ENCODE measurements at places on chromosomes 16 and 17.

- DNase-seq, result no peak
These were observed 211.2 kb downstream of the LGALS9B start for GRCh38 chr17:20256144-20256543.

DNA sequence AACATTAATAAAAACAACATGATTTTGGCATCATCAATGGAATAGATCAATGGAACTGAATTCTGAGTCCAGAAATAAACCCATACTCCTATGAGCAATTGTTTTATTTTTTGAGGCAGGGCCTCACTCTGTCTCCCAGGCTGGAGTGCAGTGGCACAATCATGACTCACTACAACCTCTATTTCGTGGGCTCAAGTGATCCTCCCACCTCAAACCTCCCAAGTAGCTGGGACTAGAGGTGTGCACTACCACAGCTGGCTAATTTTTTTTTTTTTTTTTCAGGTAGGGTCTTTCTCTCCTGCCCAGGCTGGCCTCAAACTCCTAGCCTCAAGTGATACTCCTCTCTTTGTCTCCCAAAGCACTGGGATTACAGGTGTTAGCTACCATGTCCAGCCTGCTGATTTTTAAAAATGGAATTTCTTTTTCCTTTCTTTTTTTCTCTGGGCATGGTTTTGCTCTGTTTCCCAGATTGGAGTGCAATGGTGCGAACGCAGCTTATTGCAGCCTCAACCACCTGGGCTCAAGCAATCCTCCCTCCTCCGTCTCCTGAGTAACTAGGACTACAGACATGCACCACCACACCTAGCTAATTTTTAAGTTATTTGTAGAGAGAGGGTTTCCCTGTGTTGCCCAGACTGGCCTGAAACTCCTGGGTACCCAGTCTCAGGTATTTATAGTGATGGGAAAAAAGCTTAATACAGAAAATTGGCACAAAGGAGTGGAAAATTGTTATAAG, 7.3 kb upstream of the PRDM7 start:
- DNase-seq, result no peak

- DNase-seq, result no peak
These were observed 283.7 kb downstream of the GRIN2A start for GRCh38 chr16:9898555-9898954.

DNA sequence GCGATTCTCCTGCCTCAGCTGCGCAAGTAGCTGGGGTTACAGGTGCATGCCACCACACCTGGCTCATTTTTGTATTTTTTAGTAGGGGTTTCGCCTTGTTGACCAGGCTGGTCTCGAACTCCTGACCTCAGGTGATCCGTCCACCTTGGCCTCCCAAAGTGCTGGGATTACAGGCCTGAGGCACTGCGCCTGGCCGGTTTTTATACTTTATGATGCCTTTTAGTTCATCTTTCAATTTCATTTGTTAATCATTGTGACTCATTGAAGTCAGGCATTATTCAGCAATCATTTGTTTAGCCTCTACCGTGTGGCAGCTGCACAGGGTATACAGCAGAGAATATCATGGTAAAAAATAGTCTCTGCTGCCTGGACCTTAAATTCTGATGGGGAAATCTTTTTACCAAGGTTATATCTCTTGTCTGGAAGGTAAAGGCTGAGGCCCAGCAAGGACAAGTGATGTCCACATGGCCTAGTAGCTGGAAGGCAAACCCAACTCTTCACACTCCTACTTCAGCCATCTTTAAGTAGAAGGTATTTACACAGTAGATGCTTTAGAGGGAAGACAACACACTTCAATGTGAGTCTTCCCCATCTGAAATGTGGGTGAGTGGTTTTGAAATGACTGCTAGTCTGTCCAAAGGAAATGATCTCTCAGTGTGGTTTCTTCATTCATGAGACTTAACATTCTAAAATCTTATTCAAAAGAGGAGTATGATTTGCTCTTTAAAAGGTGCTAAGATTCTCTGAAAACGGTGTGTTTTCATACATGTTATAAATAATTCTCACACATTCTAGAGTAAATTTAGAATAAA, 2.4 kb downstream of the PRPSAP2 start:
- DNase-seq, result no peak

GRCh38 chr17:36069136-36069535, 5.1 kb downstream of the CCL18 start:
- DNase-seq, result no peak

DNA sequence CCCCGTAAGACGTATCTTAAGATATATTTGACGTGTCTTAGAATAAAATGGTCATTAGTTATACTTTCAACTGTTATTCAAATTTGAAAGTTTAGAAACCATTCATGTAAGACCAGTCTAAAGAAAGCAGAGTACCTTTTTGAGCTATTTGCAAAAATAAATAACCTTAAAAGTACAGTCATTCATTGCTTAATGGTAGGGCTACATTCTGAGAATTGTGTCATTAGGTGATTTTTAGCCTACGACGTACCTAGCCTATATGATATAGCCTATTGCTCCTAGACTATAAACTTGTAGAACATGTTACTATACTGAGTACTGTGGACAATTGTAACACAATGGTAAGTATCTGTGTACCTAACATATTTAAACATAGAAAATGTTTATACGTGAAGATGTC, 139.2 kb downstream of the PHKB start:
- DNase-seq, result no peak

- DNase-seq, result no peak
These were observed 4.7 kb downstream of the NUBP2 start for GRCh38 chr16:1787322-1788094.

DNA sequence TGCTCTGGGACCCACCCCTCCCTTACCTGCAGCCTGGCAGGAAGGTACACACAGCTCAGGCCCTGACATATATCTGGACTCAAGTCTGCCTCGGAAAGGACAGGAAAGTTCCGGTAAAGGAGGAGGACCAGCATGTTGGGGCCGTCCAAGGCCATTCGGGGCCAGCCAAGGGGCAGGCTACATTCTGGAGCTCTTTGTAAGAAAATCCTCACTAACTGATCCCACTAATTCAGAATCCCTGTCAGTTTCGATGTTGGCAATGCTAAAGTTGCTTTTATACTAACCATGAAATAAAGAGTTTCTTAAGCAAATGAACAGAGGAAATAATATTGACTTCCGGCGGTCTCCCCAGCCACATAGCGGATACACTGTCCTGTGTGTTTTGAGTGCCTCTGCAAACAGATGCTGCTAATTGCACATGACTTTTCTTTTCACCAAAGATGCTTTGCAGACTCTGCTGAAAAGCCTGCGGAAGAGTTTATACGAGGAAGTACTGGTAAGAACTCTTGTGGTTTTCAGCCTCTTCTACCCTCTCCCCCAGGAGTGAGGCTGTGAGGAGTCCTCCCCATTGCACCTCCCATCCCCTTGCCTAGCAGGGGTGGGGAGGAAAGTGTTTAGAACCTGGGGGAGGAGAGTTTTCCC, 54.8 kb downstream of the PLXDC1 start:
- peak; percentile 75 for DNase-seq

- no peak for DNase-seq
These were observed 23.6 kb downstream of the ABCA6 start for GRCh38 chr17:69117855-69118784.

DNA sequence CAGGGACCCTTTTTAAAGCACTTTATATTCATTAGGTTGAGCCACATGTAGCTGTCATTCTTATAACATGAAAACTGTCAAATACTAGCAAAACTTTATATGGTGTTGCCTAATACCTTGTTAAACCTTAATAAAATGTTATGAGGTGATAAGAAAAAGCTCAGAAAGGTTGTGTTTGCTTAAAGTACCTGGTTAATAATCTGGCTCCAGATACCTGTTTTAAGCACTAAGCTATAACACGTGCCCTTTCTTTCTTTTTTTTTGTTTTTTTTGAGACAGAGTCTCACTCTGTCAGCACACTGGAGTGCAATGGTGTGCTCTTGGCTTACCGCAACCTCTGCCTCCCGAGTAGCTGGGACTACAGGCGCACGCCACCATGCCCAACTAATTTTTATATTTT, 58.9 kb upstream of the STAC2 start:
- no peak for DNase-seq

DNA sequence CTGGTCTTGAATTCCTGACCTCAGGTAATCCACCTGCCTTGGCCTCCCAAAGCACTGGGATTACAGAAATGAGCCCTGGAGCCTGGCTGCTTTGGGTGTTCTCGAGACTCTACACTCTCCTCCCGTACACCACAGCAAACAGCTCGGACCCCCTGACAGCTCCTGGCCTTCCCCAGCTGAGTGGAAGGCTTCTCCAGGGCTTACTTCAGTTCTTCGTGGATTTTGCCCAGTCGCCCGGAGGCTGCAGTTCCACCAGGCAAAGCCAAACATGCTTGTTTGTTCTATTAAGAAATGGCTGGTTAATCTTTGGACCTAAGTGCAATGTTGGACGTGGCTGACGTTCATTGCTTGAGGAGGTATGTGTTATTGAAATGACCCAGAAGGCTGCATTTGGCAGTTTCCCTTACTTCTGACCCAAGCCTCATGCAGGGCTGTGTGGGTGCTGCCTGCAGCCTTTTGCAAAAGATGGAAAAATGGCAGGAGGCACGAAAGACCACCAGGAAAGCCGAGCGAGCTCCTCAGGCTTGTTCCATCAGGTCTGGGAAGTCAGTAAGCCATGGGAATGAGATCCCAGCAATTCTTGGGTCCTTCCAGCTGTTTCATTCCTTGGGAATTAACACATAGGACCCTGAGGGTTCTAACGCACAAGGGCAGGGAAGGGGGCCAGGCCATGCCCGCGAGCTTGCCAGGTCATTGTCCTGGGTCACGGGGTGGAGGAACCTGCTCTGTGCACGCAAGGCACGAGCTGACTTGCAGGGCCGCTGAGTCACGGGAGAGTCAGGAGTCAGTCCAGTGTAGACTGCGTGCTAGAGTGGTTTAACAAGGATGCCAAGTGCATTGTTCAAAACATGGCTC, 23.9 kb upstream of the KLHDC4 start:
- no peak for DNase-seq

GRCh38 chr16:3607634-3608033, 3.8 kb downstream of the SLX4 start:
- DNase-seq, result no peak

DNA sequence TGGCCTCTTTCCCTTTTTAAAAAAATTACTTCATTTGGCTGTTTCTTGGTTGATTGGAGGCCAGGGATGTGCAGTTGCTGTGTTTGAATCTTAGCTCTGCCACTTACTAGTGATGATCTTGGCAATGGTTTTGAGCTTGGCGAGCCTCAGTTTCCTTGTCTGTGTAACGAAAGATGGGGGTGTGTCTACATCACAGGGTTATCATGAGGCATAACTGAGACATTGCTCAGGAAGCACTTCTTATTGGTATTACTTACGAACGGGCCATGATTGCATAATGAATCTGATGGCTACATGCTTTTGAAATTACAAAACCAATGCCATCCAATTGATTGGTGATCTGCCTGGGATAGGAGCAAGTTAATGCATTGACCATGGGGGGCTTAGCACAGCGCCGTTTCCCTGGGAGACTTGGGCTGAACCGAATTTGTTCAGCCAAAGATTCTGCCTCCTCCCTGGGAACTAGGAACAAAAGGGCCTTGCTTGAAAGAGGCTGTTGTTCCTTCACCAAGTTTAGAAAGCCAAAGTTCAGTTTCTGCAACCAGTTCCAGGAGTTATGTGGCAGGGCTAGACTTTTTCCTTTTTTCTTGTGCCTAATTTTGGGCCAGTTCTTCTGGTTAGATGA, 21.9 kb downstream of the CMIP start:
- DNase-seq, result no peak

DNA sequence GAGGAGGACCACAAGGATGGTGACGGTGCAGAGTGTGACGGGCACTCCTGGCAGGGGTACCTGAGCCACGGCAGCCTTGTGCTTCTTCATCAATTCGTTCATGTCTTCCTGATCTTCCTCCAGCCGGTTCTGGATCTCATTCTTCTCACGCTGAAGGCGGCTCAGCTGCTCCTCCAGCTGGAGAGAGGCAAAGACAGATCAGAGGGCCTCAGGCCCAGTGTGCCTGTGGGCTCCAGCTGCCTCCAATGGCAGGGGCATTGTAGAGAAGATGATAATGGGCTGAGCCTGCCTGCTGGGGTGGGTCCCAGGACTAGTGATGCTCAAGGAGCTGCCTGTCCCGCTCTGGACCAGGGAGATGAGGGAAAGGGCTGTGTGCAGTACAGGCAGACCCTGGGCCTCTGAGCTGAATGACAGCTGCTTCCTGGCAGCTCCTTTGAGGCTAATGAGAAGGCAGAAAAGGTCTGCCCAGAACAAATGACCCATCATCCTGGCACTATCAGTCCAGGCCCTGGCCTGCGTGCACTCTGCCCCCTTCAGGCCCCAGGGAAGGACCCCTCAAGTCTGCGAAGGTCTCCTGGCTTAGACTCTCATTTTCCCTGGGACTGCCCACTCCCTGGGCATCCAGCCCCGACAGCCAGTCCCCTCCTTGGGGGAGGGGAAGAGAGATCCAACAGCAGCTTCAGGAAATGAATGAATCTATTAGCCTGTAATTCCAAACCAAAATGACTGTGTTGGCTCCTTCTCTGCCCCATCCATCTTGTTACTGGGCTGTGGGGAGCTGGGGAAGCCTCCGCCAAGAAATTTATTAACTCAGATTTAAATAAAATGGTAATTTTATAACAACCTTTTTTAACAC, 48.0 kb downstream of the PIPOX start:
- peak; percentile 62 for DNase-seq

GRCh38 chr16:81491541-81492188, 47.1 kb downstream of the CMIP start:
- DNase-seq, result peak; percentile 10

GRCh38 chr16:61780161-61780560, 256.1 kb downstream of the CDH8 start:
- no peak for DNase-seq

DNA sequence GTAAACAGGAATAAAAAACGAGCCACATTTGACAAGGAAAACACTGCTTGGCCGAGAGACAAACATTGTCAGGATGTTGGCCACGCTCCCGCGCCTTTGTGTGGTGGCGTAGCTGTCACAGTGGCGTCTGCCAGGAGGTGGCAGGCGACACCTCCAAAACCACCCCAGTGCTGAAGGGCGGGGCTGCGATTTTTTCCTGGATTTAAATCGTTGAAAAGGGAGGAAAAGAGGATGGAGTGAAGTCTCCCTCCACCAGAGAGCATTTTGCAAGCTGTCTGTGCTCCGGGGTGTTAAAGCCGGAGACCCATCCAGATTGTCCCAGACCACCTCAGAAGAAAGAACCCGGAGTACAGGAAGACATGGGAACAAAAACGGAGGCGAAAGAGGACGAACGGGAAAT, 12.7 kb downstream of the MRM3 start:
- DNase-seq, result peak; percentile 78

- DNase-seq, result no peak
These were observed 289.6 kb downstream of the WWOX start for GRCh38 chr16:78389009-78389498.

DNA sequence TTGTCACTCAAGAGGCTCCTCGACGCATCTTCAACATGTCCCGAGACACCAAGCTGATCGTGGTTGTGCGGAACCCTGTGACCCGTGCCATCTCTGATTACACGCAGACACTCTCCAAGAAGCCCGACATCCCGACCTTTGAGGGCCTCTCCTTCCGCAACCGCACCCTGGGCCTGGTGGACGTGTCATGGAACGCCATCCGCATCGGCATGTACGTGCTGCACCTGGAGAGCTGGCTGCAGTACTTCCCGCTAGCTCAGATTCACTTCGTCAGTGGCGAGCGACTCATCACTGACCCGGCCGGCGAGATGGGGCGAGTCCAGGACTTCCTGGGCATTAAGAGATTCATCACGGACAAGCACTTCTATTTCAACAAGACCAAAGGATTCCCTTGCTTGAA, 101.0 kb downstream of the HS3ST2 start:
- no peak for DNase-seq
